ENCODE measurements at places on chromosomes 7 and 10.
A peak's percentile ranks its signal among the peaks of the same experiment; 100 is the strongest.

- no peak for DNase-seq
Measured at GRCh38 chr7:92643821-92644220, 53.6 kb upstream of the FAM133B start.

DNA sequence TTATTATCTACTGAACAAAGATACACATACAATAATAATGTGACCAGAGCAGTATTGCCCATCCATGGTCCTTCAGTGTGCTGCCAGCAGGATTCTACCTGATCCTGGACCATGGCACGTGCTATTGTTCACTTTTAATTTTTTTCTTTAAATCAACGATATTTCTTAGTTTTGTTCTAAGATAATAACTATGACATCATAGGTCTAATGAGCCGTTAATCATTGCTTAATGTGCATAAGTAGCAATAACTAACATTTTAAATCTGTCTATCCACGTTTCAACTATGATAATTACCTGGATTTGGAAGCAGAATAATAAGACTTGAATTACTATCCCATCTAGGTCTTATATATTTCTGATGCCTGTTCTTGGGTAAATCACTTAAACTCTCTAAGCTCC lies 253.8 kb downstream of the SORCS1 start:
- DNase-seq = no peak

GRCh38 chr7:114652041-114652440 lies 237.4 kb downstream of the FOXP2 start:
- no peak for DNase-seq

- DNase-seq = no peak
Measured at GRCh38 chr7:80768756-80769155, 130.3 kb downstream of the CD36 start.

DNA sequence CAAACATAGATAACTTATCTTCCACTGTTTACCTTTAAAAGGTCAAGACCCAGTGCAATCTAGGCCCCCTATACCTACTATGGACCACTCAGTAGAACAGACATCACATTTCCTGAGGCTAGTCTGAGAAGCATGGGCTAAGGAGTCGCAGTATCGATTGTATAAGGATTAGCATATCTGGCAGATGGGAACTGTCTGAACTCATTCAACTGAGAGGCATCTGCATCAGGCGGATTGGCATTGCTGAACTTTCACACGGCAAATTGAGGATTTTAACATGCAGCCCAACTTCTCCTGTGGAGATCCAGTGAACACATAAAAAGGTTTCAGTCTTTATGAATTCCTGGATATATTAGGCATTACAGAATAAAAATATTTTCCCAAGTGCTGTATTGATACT lies 89.1 kb upstream of the LRGUK start:
- DNase-seq = no peak

GRCh38 chr10:102982296-102982695 lies 64.2 kb downstream of the CNNM2 start:
- DNase-seq = no peak

- no peak for DNase-seq
Measured at GRCh38 chr7:125563964-125564529, 634.4 kb upstream of the POT1 start.

GRCh38 chr10:84706875-84707274 lies 378.5 kb downstream of the CCSER2 start:
- no peak for DNase-seq

GRCh38 chr7:43960933-43961332 lies 34.7 kb downstream of the UBE2D4 start:
- DNase-seq = no peak

GRCh38 chr10:22646388-22646853 lies 68.0 kb downstream of the PIP4K2A start:
- DNase-seq = no peak

DNA sequence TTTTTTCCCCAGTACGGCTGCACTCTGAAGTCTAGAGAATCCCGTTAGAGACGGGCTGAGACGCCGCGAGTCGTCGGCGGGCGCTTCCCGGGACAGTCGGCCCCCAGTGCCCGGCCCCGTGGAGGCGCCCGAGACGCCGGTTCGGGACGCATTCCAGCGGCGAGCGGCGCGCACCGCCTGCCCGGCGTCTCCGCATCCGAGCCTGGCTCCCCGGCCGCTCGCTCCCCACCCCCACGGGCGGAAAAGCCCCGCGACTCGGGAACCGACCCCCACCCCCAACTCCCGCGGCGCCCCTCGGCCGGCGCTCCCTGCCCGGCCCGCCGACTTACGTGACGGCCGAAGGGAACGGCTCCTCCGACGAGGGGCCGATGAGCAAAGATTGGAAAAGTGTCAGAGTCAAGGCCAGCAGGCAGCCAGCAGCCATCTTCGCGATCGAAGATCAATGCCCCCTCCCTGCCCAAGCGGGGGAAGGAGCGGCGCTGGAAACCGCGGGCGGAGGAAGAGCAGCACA lies 486 bp downstream of the CACNA2D1 start:
- DNase-seq = no peak

- no peak for DNase-seq
Measured at GRCh38 chr10:43261578-43262396, 5.1 kb downstream of the RASGEF1A start.

DNA sequence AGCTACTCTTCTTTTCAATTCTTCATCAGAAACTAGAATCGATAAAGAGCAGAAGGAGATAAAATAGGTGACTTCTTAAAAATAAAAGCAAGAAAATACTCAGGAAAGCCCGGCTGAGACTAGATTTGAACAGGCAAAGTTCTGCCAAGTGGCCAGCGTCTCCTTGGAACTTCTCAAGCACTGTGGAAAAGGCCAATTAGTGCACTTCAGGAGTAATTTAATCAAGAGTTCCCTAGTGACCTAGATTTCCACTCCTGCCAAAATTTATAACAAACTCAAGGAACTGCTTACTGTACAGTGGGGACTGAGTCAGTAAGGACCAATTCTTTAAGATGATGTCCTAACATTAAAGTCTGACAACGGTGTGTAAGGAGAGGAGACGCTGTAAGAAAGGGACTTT lies 57.3 kb downstream of the CHCHD3 start:
- no peak for DNase-seq

GRCh38 chr10:26969145-26969926 lies 108.6 kb upstream of the ABI1 start:
- DNase-seq = no peak

DNA sequence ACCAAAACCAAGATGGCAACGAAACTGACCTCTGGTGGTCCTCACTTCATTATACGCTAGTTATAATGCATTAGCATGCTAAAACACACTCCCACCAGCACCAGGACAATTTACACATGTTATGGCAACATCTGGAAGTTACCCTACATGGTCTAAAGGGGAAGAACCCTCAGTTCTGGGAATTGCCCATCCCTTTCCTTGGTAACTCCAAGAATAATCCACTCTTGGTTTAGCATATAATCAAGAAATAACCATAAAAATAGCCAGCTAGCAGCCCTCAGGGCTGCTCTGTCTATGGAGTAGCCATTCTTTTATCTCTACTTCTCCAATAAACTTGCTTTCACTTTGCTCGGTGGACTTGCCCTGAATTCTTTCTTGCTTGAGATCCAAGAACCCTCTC lies 191.1 kb downstream of the DOCK4 start:
- DNase-seq = no peak

DNA sequence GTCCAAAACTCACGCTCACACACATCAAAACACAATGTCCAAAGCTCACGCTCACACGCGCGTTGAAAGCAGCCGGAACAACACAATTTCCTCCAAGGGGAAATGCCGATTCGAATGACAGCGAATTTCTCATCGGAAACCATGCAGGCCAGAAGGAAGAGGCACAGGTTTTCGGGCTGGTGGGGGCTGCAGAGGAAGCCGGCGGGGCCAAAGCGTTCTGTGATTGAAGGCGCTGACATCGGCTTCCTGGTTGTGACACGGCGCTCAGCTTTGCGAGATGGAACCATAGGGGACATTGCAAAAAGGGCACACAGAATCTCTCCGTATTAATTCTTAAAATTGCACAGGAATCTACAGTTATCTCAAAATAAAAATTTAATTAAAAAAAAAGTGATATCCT lies 61.3 kb downstream of the FOXL3 start:
- no peak for DNase-seq

DNA sequence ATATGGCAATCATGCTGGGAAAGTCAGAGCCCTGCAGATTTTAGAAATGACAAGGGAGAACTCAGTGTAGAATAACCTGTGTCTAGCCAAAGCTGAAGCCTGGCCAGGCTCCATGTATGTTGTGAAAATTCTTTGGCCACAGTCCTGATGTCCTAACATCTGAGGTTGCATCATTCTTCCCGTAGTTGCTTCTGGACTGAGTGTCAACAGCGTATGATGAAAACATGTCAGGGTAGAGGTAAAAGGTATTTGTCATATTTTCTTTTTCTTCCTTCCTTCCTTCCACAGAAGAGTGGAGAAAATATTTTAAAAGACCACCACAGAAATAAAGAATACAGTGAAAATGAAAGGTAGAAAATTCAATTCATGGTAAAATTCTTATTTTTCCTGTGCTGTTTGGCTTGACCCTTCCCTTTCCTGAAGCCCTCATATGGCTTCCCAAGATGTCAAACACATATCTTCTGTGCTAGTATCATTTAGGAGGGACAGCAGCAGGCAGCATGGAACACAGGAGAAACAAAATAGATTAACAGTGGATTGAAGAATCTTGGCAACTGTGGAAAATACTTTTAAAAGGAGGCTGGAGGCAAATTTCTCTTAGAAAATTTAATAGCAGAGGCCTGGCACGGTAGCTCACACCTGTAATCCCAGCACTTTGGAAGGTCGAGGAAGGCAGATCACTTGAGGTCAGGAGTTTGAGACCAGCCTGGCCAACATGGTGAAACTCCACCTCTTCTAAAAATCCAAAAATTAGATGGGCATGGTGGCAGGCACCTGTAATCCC lies 18.9 kb upstream of the NRBF2 start:
- peak; percentile 82 for DNase-seq
